ENCODE measurements at places on chromosomes 7 and 10. TPM values are rescaled to one million over a fixed set of nuclear protein-coding genes. Genes with fewer than 3 reads are reported as not detected.

The SEMA3C gene
- total RNA-seq = 74.7 TPM

The NPY4R gene
- total RNA-seq = 1.2 TPM

The LRRC4 gene
- 21.2 TPM for total RNA-seq

The CD36 gene
- 55.6 TPM for total RNA-seq

The LDB3 gene
- not detected for total RNA-seq
